ENCODE measurements at places on chromosomes 3 and 15. TPM values are rescaled to one million over a fixed set of nuclear protein-coding genes. Genes with fewer than 3 reads are reported as not detected.

The FRMD5 gene
- 0.24 TPM for total RNA-seq

The CEP19 gene
- 3.4 TPM for total RNA-seq

The ITGB5 gene
- total RNA-seq = 137 TPM

The LDHAL6B gene
- total RNA-seq = not detected

The SORD gene
- 18.5 TPM for total RNA-seq

The OIP5 gene
- 8.9 TPM for total RNA-seq

The NR1I2 gene
- total RNA-seq = not detected

The COL6A5 gene
- total RNA-seq = not detected

The CAPN7 gene
- 16.9 TPM for total RNA-seq

The AGBL1 gene
- total RNA-seq = not detected

The EXD1 gene
- total RNA-seq = not detected

The PHLDB2 gene
- 32.5 TPM for total RNA-seq

The RAB5A gene
- total RNA-seq = 53.7 TPM

The CGNL1 gene
- total RNA-seq = 0.39 TPM

The FANCD2OS gene
- total RNA-seq = not detected

The MESP2 gene
- total RNA-seq = 2.0 TPM

The C3orf22 gene
- not detected for total RNA-seq

The POPDC2 gene
- 0.13 TPM for total RNA-seq

The RASL12 gene
- 39.0 TPM for total RNA-seq

The GOLGA8G gene
- not detected for total RNA-seq

The ZNF860 gene
- 0.52 TPM for total RNA-seq

The CLRN1 gene
- not detected for total RNA-seq

The CACNA2D3 gene
- not detected for total RNA-seq

Measured in epithelial cell of alveolus of lung (primary cell).